ENCODE measurements at places on chromosomes 3 and 15.

GRCh38 chr3:52253314-52254304, 8.1 kb downstream of the PPM1M start:
- DNase-seq = no peak

- peak; percentile 95 for DNase-seq
Measured at GRCh38 chr15:78872155-78872971, at the start of gene MORF4L1. Gene MORF4L1 (plus strand): TSS chr15:78872890. CDS start chr15:78873018, 128 bp downstream.

DNA sequence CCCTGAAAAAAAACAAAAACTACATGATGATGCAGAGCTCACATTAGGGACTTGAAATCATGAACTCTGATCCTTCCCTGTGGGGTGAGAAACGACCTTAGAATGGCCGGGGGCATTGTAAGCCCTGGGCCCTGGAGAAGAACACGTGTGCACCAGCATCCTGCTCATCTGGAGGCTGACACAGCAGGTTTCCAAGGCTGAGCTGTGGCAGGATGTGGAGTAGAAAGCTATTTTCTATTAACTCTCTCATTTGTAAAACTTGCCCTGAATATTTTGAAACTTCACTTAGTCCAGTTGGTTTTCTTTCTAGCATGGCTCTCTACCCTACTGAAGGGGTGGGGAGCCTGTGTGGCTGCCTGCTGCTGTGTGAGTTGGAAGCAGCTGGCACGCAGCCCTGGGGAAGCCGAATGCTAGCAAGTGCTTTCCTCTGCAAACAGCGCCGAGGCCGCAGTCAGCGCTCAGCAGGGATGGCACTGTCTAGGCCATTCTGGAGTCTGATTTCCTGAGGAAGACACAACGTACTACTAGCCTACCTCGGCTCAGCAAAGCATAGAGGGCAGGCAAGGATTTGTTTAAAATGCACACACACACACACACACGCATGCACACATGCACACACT, 58.0 kb downstream of the GABRG3 start:
- DNase-seq = no peak

- no peak for DNase-seq
Measured at GRCh38 chr3:14288177-14288788, 109.7 kb downstream of the LSM3 start.

DNA sequence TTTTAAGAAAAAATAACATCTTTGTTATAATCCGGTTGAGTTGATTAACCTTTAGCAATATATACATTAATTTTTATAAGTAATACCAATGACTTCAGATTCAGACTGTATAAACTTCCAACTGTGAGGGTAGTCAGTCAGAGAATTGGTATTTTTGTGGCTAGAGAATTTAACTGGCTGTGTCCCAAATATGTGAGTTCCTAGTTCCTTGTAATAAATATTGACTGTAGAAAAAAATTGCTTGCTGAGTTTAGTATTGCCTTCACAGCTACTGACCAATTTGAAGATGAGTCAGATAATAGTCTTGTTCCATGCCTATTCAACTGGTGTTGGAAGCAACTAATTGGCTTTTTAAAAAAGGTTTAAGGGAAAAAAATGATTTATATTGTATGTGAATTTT, 210.8 kb downstream of the GAP43 start:
- DNase-seq = no peak

DNA sequence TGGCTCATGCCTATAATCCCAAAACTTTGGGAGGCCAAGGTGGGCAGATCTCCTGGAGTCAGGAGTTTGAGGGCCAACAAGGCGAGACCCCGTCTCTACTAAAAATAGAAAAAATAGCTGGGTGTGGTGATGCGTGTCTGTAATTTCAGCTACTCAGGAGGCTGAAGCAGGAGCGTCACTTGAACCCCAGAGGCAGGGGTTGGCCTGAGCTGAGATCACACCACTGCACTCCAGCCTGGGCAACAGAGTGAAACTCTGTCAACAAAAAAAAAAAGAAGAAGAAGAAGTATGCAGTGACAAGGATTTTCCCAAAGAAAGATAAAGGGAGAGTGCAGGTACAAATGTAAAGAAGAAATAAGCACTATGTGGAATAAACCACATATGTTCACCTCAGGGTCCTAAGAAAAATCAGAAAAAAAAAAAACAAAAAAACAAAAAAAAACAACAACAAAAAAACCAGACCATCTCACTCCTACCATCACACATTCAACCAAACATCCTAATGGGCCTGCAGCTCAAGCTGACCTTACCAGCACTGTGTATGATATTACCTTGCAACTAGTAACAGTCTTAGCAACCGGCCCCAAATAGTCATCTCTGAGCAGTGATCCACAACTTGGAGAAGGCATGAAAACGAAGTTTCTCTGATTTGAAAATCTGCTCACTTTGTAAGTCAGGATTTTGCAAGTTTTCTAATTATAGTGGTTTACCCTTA, 296.7 kb upstream of the PROK2 start:
- DNase-seq = no peak

- no peak for DNase-seq
Measured at GRCh38 chr3:50623840-50624474, 7.0 kb downstream of the MAPKAPK3 start.

GRCh38 chr3:31721676-31722075, 189.0 kb downstream of the STT3B start:
- no peak for DNase-seq

DNA sequence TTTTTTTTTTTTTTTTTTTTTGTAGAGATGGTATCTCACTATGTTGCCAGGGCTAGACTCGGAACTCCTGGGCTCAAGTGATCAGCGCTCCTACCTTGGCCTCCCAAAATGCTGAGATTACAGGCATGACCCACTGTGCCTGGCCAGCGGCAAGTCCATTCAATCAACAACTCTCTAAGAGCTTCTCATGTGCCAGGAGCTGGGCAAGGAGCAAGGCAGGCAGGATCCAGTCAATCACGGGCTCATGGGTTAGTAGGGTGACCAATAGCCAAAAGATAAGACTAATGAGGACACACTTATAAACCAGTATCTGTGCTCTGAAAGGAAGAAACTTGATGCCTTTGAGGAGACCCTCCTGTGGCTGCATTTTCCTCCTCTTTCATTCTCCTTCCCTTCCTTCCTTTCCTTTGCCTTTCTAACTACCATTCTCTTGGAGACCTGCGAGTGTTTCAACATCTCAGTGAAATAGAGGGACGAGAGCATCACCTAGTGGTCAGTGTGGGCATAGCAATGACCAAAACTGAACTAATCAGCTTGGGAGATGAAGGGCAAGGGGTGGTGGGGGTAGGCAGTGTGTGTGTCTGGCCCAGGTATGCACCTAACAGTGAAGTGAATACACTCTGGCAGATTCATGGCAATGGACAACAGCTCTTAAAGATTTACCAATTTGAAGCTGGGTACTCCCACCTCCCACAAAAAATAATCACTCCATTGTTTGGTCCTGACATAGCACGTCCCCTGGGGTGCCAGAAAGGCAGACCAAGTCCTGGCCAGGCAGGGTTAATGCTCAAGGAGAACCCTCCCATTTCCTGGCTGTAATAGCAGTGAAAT, 6.3 kb downstream of the RPP25 start:
- DNase-seq = peak; percentile 80

GRCh38 chr15:84661001-84661400, 3.0 kb upstream of the NMB start:
- DNase-seq = no peak

DNA sequence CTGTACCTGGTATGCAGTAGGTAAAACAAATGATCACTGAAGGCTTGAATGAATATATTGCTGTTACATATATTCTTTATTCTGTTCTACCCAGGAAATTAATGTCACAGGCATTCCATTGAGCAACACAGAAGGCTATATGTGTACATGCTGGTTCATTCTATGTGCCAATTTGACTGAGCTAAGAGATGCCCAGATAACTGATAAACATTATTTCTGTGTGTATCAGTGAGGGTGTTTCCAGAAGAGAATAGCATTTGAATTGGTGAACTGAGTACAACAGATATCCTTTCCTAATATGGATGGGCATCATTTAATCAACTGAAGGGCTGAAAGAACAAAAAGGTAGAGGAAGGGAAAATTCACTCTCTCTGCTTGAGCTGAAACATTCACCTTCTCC, 886.8 kb downstream of the FHIT start:
- DNase-seq = no peak

DNA sequence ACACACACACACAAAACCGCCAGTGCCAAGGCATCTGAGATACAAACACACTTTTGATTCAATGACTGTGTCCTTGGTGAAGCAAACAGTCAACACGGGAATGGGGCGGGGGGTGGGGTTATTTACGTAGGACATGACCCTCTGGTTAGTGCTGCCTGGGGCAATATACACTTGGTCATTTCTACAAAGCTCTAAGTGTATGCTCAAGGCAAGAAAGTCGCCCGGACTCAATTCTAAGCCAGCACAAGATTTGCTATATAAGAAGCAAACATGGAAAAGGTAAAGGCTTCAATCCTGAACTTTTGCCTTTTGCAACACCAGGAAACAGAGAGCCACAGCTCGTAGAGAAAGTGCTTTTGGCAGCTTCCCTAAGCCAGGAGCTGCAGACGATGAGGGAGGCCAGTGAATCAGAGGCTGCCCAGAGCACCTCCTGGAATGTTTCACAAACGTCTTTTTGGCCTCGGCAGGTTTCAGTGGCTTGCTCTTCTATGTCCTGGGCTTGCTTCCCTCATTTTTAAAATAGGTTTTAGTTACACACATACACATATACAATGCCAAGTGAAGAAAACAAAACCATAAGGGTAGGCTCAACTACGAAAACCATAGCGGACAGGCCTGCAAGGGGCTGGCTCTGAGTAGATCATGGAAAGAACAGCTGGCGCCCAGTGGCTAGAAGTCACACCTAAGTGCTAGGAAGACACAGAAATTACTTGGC, 73.6 kb downstream of the TM4SF4 start:
- DNase-seq = peak; percentile 69

DNA sequence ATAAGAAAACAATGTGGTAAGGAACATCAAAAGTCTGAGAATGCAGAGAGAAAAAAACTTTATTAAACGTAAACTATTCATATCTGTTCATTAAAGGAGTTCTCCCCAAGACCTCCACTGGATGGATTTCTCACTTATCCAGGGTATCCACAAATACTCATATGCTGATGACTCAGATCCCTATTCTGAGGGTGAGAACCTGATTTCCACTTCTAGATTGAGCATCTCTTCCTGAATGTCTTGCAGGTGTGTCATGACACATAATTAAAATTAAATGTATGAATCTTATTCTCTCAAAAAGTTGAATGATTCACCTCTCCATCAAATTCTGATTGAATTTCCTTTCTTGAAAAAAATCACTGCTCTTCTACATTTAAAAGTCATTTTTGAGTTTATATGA, 199.9 kb downstream of the MFSD1 start:
- DNase-seq = no peak

Data from ovary (tissue), 10 donors.